Camera-type eye (tissue), 1 donor: ENCODE measurements at places on chromosomes 11 and 22. TPM values are rescaled to one million over a fixed set of nuclear protein-coding genes. Genes with fewer than 3 reads are reported as not detected.

NRIP3 gene
- total RNA-seq = 8.1 TPM

FDXACB1 gene
- 4.9 TPM for total RNA-seq

OR4D10 gene
- total RNA-seq = not detected

FAM180B gene
- 1.2 TPM for total RNA-seq

PTH gene
- total RNA-seq = not detected

RASD2 gene
- 1.0 TPM for total RNA-seq

GAL3ST3 gene
- 8.4 TPM for total RNA-seq

LRRC56 gene
- total RNA-seq = 1.2 TPM

MUC15 gene
- 3.7 TPM for total RNA-seq

C11orf91 gene
- total RNA-seq = not detected

FBLN1 gene
- 206 TPM for total RNA-seq

PPFIBP2 gene
- 37.8 TPM for total RNA-seq
